ENCODE measurements at places on chromosomes 1 and 21. TPM values are rescaled to one million over a fixed set of nuclear protein-coding genes. Genes with fewer than 3 reads are reported as not detected.

The CHODL gene
- total RNA-seq: 0.17 TPM

The WDR64 gene
- total RNA-seq: not detected

The REN gene
- not detected for total RNA-seq

The CELA2A gene
- 0.85 TPM for total RNA-seq

The DDR2 gene
- 28.1 TPM for total RNA-seq

The DISC1 gene
- total RNA-seq: 4.2 TPM

The INKA2 gene
- total RNA-seq: 34.6 TPM

The PTBP2 gene
- 10.7 TPM for total RNA-seq

The ODR4 gene
- total RNA-seq: 12.7 TPM

- DNase-seq: no peak
Observed at GRCh38 chr1:110556471-110556807, 37.5 kb upstream of the KCNA10 start.

GRCh38 chr21:43284700-43285099 is 115.9 kb downstream of the CRYAA start:
- no peak for DNase-seq

- no peak for DNase-seq
Observed at GRCh38 chr1:165290148-165290547, 66.4 kb downstream of the LMX1A start.

- DNase-seq: peak; percentile 46
Observed at GRCh38 chr21:45894450-45894825, 87.1 kb upstream of the COL6A1 start.

DNA sequence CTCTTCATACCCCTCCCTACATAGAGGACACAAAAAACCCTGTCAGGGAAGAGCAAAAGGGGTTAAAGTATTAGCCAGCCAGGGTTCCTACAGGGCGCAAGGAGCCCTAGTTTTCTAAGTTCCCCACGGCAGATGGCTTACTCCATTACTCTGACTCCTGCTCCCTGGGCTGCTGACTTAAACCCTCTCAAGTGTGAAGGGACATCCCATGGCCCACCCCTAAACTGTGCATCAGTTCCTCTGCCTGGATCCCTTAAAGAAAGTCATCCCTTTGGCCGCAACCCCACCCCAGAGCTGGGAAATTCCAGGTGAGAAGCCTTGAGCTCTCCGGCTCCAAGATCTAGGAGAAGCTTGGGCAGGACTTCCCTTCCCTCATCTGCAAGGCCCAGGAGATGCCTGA is 236.0 kb downstream of the TOMM20 start:
- DNase-seq: no peak

DNA sequence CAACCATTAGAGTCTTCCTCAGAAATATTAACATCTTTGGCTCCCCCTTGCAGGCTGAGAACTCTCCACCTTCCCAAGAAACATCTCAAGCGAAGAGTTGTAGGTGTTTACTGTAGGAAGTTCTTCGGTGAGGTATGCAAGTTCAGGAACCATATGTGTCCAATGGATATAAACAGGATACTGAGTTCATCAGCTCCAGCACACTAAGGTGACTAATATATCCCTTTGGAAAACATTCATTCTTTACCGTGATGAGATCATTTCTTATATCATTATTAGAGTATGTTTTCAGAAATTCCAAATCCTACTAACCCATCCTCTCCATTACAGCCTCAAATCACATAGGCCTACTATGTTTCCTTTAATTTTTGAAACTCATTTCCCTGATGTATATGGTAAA is 37.3 kb upstream of the PRMT6 start:
- DNase-seq: no peak

GRCh38 chr1:162008799-162009198 is 14.9 kb downstream of the OLFML2B start:
- no peak for DNase-seq

GRCh38 chr1:155933591-155934096 is 569 bp downstream of the KHDC4 start:
- no peak for DNase-seq

- DNase-seq: no peak
Observed at GRCh38 chr1:5410652-5411051, 581.6 kb downstream of the NPHP4 start.

DNA sequence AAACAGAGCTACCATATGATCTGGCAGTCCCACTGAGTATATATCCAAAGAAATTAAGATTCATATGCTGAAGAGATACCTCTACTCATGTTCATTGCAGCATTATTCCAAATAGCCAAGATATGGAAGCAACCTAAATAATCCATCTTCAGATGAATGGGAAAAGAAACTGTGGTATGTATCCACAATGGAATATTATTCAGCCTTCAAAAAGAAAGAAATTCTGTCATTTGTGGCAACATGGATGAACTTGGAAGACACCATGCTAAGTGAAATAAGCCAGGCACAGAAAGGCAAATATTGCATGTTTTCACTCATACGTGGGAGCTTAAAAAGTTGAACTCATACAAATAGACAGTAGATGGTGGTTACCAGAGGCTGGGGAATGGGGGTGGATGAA is 47.8 kb downstream of the UBE4B start:
- no peak for DNase-seq

DNA sequence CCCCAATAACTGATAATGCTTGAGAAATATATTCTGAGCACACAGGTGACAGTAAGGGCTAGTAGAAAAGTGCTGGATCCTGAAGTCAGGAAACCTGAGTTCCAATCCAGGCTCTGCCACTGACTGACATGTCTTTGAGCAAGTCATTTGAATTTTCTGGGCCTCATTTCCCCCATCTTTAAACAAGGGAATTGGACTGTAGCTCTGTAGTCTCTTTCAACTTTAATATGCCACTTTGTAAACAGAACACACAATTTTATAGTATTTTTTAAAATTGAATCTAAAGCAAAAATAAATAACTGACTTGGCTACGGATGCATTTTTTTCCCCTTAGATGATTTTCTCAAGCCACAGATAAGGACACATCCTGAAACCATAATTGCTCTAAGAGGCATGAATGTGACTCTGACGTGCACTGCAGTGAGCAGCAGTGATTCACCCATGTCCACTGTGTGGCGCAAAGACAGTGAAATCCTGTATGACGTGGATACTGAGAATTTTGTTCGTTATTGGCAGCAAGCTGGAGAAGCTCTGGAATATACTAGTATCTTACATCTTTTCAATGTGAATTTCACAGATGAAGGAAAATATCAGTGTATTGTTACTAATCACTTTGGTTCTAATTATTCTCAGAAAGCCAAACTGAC is 37.0 kb downstream of the LRIG2 start:
- peak; percentile 23 for DNase-seq

DNA sequence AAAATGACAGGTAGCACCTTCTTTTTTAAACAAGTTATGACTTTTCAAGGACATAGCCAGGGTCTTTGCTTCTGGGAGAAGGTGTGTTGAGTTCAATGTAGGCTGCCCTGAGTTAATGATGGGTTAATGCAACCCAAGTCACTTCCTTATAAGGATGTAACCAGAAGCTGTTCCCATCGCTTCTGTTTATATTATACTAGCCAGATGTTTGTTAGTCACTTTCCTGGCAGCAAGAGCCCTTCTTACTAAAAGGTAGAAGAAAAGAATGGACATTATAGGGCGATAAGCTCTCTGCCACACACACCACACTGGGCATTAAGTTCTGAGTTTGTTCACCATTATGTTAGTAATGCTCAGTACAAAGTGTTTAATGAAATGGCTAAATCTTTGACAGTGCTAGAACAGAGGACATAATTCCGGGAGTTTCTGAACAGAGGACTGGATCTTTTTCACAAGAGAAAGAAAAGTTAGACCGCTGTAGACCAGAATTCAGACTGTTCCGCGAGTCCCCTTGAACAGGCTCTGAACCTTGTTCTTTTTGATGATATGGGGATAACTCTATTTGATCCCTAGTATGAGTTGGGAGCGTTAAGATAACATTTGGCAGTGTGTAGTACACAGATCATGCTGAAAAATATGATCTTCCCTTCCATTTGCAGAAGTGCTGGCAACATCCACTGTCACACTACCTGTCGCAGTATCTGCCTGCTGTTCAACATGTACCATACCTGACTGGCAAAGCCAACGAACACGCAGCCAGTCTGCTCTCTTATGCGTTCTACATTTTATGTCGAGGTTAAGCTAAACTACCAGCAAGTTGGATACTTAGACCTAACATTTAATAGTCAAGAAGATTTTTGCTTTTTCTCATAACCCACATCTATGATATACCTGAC is 41.0 kb downstream of the DEGS1 start:
- no peak for DNase-seq

GRCh38 chr1:178495158-178495557 is 1.6 kb downstream of the CLEC20A start:
- no peak for DNase-seq

DNA sequence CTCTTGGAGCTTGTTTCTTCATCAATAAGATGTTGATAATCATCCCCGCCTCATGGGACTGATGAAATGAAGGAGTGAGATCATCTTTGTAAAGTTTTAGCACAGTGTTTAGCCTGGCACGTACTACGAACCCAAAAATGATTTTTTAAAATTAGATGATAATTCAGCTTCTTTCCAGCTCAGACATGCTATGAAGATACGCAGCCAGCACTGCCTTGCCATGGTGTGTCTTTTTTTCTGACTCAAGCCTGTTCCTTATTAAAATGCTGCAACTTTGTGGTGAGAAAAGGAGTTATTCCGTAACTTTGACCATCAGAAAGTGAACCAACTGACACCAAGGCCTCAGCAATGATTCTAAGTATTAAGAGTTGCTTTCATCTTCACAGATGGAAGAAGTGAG is 269.0 kb downstream of the LTN1 start:
- no peak for DNase-seq

DNA sequence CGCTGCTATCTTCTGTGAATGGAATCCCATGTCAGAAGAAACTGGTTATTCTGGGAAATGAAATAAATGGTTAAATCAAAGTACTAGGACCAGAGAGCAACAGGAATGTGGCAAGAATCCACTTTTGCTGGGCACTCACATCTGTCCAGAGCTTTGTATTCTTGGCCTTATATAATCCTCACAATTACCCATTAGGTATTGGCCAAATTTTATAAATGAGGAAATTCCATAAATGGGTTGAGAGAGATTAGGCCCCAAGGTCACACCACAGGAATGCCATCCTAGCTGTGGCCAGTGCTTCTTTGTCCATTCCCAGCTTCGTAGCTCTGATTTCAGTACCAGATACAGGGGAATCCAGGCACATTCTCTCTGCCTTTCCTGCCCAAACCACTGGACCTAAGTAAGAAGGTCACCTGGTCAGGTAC is 76.1 kb upstream of the HOOK1 start:
- no peak for DNase-seq

DNA sequence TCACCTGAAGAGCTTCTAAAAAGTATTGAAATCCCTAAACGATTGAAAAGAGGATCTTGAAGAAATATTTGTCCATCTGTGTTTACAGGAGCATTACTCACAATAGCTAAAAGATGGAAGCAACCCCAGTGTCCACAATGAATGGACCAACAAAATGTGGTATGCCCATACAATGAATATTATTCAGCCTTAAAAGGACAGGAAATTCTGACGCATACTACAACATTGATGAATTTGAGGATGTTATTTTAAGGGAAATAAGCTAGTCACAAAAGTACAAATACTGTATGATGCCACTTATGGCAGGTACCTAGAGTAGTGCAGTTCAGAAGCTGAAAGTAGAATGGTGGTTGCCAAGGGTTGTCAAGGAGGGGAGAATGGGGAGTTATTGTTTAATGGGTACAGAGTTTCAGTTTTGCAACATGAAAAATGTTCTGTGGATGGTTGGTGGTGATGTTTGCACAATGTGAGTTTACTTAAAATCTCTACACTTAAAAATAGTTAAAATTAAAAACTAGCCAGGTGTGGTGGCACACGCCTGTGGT is 37.1 kb upstream of the GADD45A start:
- no peak for DNase-seq

DNA sequence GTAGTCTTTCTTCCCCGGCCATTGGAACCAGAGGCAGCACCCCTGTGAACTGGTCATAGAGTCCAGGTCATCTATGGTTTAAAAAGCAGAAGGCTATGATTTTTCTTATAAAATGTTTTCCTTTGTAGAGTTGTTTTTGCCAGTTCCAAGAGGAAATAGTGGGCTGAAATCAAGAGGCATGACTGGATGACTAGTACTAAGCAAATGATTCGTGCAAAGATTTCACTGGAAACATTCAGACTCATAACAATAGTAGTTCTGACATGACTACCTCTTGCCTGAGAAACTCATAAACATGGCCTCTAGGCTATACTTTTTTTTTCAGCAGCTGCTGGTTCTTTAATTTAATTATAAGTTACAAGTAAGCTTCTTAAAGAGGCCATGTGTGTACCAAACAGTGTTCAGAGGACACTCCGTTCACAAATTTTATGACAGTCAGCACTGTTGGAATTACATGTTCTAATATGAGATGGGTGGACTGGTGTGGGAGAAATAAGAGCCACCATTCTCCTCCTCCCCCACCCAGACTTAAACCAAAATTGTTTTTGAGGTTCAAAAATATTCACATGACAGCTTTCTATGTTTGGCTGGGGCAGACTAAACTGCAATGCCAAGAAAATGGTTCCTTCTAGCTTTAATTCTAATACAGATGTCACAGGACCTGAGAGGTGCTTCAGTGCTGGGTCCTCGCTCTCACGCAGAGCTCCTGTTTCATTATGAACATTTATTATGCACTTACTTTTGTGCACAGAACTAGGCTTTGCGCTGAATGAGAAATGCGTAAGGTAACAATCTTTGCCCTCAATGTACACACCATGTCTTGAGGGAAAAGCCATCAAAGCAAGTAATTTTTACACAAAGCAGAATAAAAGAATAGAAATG is 147.5 kb downstream of the ZC3H11B start:
- no peak for DNase-seq

GRCh38 chr1:85172684-85173337 is 28.0 kb downstream of the SYDE2 start:
- no peak for DNase-seq

DNA sequence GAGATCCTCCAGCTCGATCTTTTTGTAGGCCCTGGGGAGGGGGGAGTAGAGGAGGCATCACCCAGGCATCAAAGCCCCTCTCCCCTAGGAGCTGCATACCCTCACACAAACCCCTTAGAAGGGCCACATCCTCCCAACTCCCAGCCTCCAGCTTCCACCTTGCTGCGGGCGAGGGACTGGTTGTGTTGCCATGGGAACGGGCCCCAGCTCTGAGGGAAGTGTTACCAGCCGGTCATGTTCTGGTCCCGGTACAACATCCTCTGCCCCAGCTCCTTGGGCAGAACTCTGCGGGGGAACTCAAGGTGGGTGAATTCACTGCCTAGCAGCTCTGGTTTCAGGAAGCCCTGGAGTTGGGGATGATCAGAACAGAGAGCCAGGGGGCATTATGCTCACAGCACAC is 4.1 kb downstream of the PPM1J start:
- no peak for DNase-seq

- peak; percentile 39 for DNase-seq
Observed at GRCh38 chr21:46455575-46456385, 2.9 kb upstream of the DIP2A start.

- no peak for DNase-seq
Observed at GRCh38 chr1:202571719-202572339, 138.4 kb downstream of the SYT2 start.

DNA sequence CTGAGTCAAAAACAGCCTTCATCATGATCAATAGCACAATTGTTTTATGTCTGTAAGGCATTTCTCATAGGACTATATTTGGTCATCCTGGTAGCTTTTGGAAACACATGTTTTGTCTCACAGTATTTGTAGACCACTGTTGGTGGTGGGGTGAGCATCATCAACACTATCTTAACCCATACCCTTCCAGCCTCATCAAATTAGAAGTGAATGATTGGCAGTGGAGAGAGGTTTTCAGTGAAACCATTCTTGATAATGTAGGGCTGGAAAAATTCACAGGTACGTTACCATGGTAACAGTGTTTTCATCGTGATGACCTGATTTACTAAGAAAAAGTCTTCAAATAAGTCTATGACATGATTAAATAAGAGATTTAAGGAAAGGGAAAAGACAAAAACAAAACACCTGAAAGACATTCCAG is 45.3 kb upstream of the C1orf105 start:
- DNase-seq: no peak

All from heart right ventricle (tissue), 16 donors.